ENCODE measurements at places on chromosomes 12 and 14.

GRCh38 chr12:104746467-104747088, 211.5 kb downstream of the SLC41A2 start:
- no peak for DNase-seq

DNA sequence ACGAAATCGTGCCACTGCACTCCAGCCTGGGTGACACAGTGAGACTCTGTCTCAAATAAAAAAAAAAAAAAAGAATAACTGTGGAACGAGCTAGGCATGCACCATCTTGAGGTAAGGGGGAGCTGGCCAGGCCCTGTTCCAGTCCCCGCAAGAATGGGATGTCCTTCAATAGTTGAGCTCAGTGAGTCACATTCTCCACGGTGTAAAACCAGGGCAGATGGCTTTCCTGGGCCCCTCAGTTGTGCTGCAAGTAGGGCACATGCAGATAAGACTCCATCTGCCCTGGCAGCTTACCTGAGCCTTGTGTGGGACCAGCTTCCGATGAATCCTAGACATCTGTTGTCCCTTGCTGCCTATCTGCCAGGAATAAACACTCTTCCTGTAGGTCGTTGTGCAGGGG, 312.1 kb downstream of the VRK1 start:
- DNase-seq, result no peak

GRCh38 chr12:55757701-55758100, 14.8 kb downstream of the GDF11 start:
- no peak for DNase-seq

DNA sequence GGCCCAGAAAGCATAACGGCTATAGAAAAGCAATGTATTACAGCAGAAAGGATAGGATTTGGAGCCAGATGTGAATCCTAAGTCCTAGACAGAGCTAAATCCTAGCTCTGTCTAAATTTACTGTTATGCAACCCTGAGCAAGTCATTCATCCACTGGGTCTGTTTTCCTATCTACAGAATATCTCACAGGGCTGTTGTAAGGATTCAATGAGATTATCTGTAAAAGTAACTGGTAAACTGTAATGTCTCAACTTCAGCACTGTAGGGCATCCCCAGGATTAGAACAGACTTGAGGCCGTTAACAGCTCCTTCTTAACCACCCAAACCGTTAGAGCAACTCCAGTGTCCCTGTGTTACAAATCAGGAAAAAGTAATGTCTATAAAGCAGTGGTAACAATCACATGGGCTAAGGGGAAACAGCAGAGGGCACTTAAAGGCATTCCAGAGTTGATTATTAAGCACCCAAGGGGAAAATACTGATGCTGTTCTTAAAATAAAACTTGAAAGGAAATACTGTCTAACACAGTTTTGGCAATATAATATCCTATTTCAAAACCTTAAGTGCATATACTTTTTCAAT, 10.1 kb downstream of the GMFB start:
- DNase-seq, result no peak

- DNase-seq, result no peak
These were observed 238.9 kb downstream of the CHST11 start for GRCh38 chr12:104695453-104696148.

- no peak for DNase-seq
These were observed 4.2 kb downstream of the SCNN1A start for GRCh38 chr12:6370994-6371754.

DNA sequence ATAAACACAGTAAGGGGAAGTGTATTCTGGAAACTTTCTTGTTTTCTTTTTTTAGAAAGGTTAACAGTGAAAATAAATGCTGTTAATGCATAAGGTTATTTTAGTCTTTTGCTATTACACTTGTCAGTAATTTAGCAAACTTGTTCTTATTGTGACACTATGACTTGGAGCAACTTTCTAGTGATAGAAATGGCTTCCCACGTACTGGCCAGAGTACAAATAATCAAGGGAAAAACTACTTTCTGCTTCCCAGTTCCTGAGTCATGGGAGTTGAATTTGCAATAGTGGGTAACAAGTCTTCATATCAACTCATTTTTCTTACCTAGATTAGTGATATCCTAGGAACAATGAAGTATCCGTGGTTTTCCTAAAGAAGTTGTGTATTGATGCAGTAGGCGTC, 1072.3 kb downstream of the FLRT2 start:
- DNase-seq, result no peak

DNA sequence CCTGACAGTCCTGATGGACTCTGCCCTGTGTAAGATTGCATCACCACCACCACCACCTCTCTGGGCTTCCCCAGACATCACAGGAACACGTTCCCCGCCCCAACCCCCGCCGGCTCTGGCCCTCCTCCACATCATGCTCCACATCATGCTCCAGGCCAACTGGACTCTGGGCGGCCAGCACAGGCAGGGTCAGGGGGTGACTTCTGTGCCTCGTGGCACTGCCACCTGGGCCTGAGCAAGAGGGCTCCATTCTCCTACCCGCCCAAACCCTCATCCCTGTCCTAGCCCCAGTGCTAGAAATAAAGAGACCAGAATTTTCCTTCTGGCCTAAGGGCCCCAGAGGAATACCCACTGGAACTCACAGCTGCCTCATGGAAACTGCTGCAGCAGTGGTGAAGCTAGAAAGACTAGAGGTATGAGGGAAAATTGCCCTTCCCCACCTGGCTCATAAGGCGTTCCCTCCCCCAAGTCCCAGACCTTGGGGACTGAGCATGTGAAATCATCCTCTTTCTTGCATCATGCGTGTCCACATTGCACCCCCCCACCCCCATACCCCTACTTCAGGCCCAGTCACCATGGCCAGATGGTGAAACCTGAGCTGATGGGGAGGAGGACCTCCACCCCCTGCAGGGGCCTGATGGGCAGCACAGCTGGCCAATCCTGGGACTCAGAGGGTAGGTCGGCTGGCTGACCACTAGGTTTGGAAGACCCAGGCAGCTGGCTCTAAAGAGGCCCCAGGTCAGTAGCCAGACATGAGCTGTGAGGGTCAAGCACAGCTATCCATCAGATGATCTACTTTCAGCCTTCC, at the start of gene INHBE:
INHBE (plus strand) TSS at position 742 of the 808 bp plus-strand sequence. CDS start 230 bp downstream, outside the sequence.
- DNase-seq, result no peak

GRCh38 chr12:76266797-76267196, 81.4 kb downstream of the BBS10 start:
- peak; percentile 64 for DNase-seq

DNA sequence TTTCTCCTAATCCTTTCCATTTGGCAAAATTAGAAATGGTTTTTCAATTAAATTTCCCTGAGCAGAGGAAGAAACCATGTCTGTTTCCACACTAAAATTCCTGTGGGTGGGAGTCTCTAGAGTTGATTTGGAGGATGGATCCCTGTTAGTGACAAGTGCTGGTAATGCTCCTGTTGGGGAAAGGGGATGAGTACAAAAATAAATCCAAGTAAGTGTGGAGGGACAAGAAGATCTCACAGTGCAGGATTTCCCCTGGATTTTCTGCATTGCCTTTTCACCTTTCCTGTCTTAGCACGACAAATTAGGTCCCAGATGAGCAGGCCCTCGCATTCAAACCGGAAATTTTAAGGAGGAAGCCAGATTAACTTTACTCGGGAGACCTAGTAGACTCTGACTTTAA, 107.5 kb downstream of the DAD1 start:
- DNase-seq, result no peak

DNA sequence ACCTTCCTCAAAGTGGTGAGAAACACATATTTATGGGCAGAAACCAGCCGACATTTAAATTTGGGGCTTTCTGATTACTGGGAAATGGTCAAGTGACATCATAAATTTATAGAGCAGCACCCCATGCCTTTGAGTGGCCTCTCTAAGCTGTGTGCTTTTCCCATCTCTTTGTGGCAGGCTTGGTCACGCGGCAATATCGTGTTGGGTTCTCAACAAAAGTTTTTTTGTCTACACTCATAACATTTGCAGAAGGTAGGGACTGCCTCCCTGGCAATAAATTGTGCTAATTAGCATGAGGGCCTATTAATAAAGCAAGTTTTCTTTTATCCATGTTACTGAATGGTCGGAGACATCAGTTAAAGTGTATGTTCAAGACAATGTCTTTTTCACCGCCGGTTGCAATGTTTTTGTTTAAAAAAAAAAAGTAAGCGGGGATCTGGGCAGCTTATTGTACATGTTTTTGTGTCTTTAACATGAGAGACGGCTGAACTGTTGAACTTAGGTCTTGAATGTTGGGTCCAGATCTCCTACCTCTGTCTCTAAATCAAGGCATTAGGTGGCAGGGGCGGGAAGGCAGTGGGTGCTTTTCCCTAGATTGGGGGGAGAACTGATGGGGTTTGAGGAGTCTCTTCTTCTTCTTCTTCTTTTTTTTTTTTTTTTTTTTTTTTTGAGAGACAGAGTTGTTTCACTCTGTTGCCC, 193.3 kb downstream of the PHETA1 start:
- DNase-seq, result no peak

DNA sequence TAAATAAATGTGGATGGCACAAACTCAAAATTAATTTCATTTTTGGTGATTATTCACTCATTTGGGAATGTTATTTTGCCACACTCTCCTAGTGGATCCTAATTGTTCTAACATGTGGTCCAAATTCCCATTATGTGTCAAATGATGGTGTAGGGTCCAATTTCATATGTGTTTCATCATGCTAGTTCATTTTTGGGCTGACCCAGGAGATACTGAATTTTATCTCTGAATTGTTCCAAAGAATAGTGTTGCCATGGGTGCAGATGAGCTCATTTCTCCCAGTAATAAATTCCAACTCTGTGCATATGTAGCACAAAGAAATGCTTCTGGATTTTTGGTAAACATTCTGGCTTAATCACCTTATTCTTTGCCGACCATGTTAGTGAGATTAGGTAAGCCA, 23.5 kb upstream of the SEL1L start:
- DNase-seq, result no peak

DNA sequence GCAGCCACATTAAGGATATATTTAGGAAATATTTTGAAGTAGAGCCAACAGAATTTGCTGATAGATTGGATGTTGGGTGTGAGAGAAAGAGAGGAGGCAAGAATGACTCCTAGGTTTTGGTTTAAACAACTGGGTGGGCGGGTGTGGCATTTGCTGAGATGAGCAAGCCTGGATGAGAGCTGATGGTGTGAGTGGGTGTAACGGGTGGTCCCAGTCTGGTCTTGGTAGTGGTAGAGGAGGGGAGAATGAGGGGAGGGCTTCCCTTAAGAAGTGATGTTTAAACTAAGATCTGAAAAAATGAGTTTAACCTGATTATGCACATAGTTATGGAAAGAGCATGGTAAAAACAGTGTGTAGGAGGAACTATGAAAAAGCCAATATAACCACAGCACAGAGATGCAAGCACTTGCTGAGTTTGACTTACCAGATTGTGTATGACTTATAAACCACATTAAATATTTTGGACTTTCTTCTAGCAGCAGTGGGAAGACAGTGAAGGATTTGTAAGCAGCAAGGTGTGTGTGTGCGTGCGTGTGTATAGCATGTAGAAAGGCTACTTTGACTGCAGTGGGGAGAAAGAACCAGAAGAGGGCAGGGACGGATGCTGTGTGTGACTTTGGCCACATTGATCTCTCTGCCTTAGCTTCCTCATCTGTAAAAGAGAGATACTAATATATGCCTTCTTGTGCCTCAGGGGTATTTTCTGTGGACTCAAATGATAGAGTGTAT, 139.7 kb downstream of the PRIMA1 start:
- no peak for DNase-seq

DNA sequence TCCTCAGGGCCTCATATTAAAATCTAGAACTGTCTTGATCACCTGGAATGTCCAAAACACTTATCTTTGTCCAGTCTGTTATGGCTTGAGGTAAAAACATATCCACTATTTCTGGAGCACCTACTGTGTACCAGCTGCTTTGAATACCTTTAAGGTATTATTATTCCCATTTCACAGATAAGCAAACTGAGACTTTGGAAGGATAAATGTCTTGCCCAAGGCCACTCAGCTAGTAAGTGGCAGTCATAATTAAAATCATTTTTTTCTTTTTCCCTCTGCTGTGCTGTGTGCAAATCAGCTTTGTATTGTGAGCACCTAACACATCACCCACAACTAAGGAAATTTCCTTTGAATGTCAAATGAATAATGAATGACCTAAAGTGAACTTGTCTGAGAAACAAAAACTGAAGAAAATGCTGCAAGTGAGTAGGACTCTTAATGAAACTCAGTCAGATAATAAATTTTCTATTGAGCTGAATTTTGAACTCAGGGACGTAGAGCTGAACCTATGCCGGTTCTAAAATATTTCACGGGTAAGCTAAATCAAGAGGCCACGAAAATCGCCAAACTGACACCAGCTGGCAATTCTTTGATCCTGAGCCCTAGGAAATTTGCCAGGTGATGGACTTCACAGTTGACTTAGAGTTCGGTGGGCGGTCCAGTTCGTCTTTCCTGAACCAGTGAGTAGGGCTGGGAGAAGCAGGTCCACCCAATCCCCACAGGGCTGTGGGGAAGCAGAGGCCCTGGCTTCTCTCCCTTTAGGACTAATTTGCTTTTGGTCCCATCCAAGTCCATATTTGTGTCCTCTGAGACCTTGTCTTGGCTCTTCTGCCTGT, 159.7 kb upstream of the PWP1 start:
- no peak for DNase-seq

GRCh38 chr12:84964048-84964447, 51.4 kb upstream of the SLC6A15 start:
- DNase-seq, result no peak

GRCh38 chr12:77924703-77925102, 94.0 kb downstream of the NAV3 start:
- peak; percentile 35 for DNase-seq

GRCh38 chr14:102554821-102555819, 37.3 kb upstream of the RCOR1 start:
- no peak for DNase-seq

GRCh38 chr12:131351319-131352028, 359.4 kb upstream of the SFSWAP start:
- no peak for DNase-seq

DNA sequence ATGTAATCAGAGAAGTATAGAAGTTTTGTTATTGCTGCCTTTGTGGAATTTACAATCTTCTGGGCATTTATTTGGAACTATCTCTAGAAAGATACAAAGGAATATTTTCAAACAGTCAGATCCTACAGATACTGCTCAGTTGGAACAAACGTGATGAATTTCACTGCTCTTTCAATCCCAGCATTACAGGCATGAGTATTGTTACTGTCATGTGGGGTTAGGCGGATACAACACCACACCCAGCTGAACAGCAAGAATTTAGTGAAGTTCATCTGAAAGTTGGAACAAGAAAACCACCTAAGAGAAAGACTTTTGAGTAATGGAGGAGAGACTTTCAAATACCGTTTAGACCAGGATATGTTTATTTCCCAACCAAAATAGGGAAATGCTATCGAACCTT, 123.3 kb upstream of the PLXNC1 start:
- DNase-seq, result no peak

Data from GM04503 (cell line).